PC-9 (cell line): ENCODE measurements at places on chromosomes 12 and 14.
A peak's percentile ranks its signal among the peaks of the same experiment; 100 is the strongest.

GRCh38 chr14:73261075-73261474, 23.8 kb downstream of the PAPLN start:
- no peak for DNase-seq

- no peak for DNase-seq
Measured at GRCh38 chr12:72304751-72305150, 32.6 kb downstream of the TRHDE start.

GRCh38 chr12:73274976-73275375, 1002.8 kb downstream of the TRHDE start:
- DNase-seq, result no peak

GRCh38 chr14:88248606-88249005, 74.5 kb downstream of the KCNK10 start:
- no peak for DNase-seq

GRCh38 chr12:16331998-16332397, 15.4 kb upstream of the MGST1 start:
- peak; percentile 37 for DNase-seq

GRCh38 chr14:89342049-89342448, 75.0 kb downstream of the FOXN3 start:
- DNase-seq, result no peak

DNA sequence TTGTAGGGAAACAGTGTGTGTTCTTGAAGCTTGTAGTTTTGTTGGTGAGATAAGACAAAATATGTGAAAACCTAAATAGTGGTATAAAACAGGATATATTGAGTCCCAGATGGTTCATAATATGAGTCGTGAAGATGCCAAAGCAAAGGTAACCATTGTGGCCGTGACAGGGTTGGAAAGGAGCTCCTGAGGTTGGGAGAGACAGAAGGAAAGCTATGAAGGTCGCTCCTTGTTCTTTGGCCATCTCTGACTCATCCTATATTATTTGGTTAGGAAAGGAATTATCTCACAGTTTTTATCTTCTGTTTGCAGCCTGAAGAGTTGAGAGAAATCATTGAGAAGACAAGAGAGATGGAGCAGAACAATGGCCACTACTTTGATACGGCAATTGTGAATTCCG, 27.1 kb downstream of the ATP6V1D start:
- DNase-seq, result no peak

DNA sequence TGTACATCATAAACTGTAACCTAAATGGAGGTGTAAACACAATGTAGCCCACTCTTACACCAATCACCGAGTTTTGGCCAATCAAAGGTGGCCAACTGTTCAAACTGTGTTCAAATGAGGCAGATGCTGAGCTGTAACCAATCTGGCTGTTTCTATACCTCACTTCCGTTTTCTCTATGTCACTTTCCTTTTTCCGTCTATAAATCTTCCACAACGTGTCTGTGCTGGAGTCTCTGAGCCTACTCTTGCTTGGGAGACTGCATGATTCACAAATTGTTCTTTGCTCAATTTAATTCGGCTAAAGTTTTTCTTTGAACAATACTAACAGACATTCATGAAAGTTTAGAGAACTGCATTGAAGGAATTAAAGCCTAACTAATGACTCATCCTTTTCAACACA, 547.1 kb upstream of the USP15 start:
- DNase-seq, result no peak

DNA sequence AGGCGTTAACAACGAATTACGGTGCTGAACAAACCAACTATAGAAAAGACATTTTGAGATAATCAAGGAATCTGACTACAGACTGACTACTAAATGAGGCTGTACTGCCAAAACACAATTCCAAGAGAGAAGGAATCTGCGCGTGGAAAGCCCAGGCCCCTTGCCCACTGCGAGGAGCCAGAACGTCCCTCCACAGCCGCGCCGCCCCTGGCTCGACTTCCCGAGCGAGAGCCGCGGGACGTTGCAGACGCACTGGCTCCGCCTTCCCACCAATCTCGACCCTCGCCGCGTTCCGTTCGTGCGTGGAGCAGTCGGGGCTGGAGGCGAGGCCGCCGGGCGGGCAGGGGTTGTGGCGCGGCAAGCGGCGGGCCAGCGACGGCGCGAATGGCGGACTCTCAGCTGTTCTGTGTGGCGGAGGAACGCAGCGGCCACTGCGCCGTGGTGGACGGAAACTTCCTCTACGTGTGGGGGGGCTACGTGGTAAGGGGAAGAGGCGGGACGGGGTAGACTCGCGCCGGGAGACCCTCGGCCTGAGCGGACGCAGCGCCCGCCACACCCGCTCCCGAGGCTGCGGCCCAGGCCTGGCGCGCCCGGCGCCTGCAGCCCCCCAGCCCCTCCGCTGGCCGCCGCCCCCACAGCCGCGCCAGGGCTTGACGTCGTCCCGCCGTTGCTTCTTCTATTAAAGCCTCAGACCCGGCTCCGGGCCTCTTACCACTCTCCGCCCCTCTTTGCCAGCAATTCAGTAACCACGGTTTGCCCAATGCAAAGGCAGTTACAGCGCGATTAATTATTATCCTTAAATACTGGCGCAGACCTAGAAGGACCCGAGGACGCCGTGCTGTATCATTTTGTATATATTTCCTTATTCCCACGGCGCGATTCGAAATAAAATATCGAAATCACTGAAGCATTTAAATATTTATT, at the start of gene KLHDC1:
KLHDC1 (plus strand) TSS at position 310 of the 924 bp plus-strand sequence; CDS start at position 385, 75 bp downstream.
- peak; percentile 50 for DNase-seq

DNA sequence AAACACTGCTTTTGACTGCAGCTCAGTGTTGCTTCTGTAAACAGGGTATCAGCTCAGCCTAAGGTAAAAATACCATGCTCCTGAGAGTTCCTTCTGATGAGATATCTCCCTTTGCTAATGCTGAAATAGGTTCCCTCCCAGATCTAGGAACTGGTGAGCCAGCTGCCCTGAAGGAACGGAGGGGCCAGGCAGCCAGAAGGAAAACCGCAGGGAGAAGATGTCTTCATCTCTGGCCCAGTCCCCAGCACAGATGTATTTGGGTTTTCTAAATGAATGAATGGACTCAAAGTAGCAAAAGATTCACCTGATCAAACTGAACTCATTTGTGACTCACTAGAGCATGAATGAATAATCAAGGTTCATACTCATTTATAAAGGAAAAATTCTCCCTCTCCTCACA, 247.8 kb downstream of the MSRB3 start:
- DNase-seq, result no peak

DNA sequence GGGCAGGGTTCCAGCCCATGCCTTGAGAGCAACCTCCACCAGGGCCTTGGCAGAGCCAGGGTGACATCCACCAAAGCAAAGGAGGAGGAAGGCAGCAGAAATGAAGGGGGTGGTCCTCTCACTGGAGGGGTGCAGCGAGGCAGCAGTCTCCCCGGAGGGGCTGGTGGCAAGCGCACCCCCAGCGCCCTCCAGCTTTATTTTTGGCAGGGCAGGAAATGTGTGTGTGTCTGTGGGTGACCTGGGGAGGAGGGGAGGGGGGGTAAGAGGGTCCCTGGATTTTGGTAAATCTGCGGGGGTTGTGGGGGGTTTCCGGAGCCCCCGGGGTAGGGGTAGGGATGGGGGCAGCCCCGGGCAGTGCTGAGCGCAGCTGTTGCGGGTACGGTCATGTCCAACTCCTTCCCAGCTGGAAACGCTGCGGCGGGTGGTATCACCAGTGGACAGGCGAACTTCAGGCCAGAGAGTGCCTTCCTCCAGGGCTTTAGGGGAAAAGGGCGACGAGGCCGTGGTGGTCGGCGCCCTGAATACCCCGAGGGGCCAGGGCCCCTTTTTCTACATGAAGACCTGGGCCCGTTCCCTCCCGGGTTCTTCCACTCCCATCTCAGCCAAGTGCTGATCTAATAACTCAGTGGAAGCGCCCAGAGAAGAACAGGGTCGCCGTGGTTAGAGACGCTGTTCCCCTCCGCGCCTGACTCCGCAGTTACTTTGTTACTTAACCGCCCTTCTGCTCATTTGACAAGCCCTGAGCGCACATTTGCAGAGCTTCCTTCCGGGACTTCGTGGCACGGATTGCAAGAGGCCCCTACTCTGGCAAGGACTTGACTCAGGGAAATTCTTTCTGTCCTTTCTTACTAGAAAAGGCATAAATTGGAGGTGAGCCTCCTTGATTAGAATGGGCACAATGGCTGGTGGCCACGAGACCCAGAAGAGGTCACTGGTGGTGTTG, 55.2 kb downstream of the FOS start:
- DNase-seq, result no peak

DNA sequence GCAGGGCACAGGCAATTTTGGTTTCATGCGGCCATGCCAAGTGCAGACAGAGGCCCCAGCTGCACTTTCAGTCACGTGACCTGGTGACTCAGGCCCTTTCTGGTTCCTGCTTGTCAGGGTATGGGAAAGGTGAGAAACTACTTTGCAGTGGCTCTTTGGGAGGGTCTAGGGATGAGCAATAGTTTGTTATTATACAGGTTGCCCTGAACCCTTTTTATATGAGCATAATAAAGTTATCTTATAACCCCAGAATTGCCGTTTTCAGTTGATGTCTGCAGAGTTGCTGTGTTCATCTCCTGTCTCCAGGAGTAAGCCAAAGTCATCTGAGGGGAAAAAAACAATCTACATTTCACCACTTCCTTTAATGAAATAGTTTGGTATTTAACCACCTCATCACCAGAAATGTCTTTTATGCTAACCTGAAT, 30.9 kb upstream of the EMP1 start:
- peak; percentile 98 for DNase-seq

DNA sequence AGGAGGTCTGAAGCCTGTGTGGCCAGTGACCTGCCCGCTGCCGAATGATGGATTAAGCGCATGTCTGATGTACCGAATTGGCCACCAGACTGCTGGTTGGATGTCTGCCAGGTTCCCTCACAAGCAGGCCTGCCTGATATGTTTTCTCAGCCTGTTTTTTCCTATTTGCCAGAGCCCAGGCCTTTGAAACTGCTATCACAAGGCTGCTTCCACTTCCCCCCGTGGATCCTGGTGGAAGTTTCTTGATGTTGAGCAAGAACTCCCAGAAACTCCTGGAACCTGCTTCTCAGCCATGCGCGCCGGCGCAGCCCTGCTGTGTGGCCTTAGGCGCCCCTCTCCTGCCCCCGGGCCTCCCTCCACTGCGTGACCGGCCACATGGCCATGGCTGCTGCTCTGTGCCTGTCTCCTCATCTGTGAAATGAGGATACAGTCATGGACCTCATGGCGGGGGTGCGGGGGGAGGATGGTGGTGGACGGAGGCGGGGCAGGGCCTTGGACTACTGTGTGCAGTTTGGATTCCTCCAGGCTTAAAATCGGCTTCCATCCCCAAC, 56.6 kb downstream of the CALM1 start:
- DNase-seq, result no peak

DNA sequence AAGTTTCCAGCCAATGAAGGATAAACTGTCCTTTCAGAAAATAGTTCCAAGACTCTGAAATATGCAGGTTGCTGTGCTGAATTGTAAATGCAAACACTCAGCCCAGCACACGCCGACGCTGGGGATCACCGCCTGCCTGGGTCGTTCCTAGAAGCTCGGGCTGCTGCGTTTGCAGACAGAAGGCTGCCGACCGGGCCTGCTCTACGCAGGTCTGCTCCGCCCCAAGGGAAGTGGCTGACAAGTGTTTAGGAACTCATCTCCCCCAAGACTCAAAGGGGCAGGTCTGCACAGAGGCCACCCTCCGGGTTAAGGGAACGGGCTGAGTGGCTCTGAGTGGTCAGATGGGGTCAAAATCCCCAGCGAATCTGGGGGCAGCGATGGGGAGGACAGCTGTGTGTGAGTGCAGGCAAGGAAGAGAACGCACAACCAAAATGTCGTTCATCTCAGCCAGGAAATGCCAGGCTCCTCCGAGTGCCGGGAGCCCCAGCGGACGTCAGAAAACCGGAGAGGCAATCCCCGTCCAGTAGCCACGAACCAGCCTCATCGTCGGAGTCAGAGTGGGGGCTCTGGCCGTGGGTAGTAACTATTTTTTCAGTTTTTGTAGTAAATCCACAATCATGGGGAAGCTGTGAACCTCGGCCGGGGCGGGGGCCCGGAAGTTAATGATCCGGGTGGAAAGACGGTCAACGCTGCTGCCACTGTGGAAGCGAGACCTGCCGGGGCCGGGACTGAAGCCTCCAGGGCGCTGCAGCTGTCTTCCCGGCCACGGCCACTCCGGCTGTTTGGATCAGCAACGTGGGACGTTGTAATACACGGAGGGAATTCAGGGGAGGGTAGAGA, 6.0 kb downstream of the GALNT9 start:
- no peak for DNase-seq

DNA sequence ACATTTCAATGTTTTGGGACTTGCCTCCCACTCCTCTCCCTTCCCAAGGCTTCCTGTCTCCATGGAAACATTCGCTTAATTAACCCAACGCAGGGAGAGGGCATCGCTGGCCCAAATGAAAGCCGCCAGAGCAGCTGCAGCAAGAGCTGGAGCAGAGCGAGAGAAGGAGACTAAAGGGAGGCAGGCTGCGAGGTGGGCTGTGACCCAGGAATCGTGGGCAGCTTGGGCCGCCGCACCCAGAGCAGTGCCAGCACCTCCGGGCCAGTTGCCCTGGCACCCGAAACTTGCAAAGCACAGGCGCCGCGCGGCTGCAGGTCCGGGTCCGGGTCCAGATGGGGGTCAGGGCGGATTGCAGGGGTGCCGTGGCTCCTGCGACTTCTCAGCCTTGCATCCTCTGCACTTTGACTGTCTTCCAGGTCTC, 43.5 kb upstream of the PTPRQ start:
- DNase-seq, result no peak

- DNase-seq, result no peak
Measured at GRCh38 chr14:89587136-89587420, 170.0 kb upstream of the FOXN3 start.

DNA sequence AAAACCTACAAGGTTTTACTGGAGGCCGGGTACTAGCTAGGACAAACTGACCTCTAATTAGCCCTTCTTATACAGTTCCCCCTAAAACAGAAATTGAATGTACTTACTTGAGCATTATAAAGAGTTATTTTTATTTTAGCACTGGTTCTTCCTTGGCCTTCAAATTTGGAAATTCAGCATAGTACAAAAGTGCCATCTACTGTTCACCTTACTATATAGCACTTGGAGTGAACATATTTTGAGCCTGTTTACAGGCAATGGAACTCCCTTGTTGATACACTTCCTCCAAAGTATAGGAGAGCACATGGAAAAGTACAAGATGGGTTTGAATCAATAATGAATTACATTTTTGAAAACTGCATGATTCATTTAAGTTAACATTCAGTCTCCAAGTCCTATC, 3.9 kb upstream of the POC1B start:
- DNase-seq, result peak; percentile 56

GRCh38 chr12:104605685-104606084, 148.9 kb downstream of the CHST11 start:
- no peak for DNase-seq

DNA sequence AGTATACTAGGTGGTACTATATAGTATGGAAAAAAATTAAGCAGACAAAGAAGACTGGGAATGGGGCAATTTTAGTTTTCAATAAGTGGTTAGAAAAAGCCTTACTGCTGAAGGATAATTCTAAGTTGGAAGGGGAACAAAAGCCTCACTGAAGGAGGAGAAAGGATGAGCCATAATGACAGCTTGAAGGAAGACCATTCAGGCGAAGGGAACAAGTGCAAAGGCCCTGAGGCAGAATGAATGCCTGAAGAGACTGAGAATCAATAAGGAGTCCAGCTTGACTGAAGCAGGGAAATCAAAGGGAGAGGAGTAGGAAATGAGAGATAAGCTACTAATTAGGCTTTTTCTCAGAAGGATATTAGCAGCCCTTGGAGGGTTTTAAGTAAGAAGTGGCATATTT, 28.5 kb downstream of the PPP1R13B start:
- no peak for DNase-seq

- no peak for DNase-seq
Measured at GRCh38 chr12:104297477-104298113, 5.9 kb upstream of the EID3 start.
